Neural progenitor cell (in vitro differentiated cells): ENCODE measurements at places on chromosomes 6 and 20. TPM values are rescaled to one million over a fixed set of nuclear protein-coding genes. Genes with fewer than 3 reads are reported as not detected.

DNA sequence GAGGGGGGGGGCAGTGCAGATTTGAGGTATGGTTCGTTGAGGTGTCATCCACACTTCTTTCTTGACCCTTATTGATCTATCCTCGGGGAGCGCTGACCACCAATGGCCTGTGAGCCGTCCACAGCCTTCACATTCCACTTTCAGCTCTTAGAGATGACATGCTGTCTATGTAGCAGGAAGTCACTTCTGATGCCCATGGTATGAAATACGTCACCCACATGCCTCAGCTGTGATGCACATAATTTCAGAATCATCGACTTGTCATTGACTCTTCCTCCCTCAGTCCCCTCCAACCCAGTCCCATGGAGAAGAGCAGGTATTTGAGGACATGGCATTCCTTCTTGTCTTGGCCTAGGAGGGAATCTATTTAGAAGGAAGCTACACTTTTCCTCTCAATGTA is 4.7 kb upstream of the ADGRF5 start:
- no peak for DNase-seq

FOXQ1 gene
- not detected in 2 replicates for total RNA-seq

DNA sequence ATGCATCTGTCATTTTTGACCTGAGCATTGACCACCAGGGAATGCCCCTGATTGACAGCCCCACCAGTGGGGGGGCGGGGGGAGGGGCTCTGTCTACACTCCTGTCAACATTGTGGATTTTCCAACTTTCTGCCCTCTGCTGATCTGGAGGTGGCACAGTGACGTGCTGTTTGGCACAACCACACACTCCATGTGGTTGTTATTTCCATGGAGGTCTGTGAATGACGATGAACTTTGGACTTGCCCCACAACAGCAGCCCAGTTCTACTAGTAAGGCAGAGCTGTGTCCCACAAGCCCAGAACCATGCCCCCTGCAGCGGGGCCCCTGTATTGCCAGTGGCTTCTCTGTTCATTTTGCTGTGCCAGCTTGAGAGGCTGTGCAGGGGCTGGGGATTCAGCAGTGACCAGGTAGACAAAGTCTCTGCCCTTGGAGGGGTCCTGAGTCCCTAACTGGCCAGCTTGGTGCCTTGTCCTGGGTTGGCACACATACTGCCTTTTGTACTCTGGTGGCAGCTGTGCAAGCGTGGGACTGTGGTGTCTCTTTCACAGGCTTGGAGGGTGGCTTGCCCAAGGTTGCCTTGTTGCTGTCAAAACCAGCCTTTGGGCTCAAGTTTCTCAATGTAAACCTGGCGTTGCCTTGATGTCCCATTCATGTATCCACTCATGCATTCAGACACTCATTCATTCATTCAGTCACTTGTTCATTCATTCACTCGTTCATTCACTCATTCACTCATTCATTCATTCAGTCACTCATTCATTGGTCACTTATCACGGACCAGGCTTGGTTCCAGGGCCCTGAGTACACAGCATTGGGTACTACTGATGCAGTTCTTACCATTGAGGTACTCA is 108.5 kb downstream of the SYCP2 start:
- no peak for DNase-seq

WFDC8 gene
- not detected in 2 replicates for total RNA-seq

DNA sequence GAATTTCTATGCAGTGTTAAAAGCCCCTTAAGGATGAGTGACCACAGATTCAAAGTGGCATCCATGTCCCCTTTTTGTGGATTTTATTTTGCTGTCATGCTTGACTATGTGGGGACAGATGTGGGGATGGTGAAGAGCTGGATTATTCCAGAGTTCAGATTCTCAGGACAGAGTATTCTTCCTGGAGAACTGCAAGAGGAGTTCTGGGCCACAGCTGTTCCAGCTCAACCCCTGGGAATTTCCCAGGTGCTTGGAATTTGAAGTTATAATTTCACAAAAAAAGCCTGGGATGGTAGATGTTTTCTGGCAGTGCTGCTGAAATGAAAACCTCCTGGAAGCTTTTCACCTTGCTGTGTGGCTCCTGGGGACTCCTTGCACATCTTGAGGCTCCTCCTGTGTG is 671.8 kb upstream of the MARCKS start:
- no peak for DNase-seq
